Natural killer cell treated with Interleukin-12 subunit alpha and Interleukin-12 subunit beta and Interleukin-15 and Interleukin-18, amount 100 ng/mL, for 72 hours (primary cell): ENCODE measurements at places on chromosomes 3 and 15. TPM values are rescaled to one million over a fixed set of nuclear protein-coding genes. Genes with fewer than 3 reads are reported as not detected.

CD96 gene
- 168 TPM for total RNA-seq

DNA sequence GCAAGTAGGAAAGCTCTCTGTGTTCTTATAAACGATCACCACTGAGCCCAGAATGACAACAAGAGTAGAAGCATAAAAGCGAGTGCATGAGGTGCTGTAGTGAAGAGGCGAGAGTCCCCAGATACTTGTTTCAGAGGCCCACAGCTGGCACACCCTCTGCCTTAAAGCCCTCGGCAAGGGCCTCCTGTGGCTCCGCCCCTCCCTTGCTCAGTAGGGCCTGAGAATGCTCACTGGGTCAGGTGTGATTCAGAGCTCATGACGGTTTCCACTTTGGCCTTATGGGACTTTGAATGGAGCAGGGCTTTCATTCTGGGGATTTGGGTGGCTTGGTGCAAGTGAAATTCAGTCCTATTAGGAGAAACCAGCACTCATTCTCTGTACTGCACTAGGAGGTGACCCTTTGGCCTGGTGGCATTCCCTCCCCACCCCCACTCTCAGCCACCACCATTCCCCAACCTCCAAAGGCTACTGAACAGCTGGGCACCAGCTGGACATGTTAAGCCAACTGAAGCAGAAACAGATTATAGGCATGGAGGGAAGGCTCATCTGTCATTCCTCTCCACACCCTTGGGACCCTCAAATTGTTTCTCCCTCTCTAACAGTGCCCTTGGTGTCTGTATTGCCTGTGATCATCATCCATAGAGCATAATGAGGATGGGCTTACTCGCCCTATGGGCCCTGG lies 109.6 kb upstream of the CTDSPL start:
- DNase-seq = no peak
- H3K4me1 ChIP-seq = no peaks in the 10 kb centered on the region
- peaks cover 14% of the 10 kb centered on the region for H3K27me3 ChIP-seq
- no peak overlapping the region for H3K27ac ChIP-seq

- no peak overlapping the region for H3K4me3 ChIP-seq
- no peaks in the 10 kb centered on the region for H3K4me1 ChIP-seq
- no peak for DNase-seq
- no peak overlapping the region for H3K27ac ChIP-seq
Observed at GRCh38 chr3:94184781-94185180, 121.9 kb downstream of the NSUN3 start.

DNA sequence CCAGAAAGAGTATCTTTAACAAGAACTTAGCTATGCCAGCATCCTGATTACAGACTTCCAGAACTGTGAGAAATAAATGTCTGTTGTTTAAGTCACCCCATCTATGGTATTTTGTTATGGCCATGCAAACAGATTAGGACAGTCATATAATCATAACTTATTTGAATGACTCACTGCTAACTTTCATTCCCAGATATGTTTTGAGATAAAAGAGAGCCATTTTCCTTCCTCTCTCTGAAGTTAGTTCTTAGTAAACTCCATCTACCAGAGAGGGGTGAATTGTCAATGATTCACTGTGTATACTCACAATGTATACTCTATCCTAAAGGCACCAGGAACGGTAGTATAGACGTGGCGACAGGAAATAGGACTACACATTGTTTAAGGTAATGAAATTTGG lies 179.4 kb upstream of the DPH6 start:
- H3K27ac ChIP-seq = no peak overlapping the region
- DNase-seq = no peak
- no peak overlapping the region for H3K4me3 ChIP-seq

DNA sequence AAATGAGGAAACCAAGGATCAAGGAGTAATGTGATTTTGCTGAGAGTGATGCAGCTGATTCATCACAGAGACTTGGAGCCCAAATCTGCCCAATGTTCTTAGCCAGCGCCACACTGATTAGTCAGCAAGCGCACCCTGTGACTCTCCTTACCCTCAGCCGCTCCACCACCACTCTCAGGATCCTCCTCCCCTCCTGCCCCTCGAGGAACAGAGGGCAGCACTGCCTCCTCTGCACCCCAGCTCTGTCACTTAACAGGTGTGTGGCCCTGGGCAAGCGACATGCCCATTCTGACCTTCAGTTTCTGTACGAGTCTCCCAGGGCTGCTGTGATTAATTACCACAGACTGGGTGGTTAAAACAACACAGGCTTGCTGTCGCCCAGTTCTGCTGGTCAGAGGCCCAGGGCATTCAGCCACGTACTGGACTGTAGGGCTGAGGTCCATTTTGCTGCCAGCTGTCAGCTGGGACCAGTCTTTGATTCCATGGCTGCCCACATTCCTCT lies 36.1 kb upstream of the HRH1 start:
- H3K27me3 ChIP-seq = peaks cover 24% of the 10 kb centered on the region
- no peak for DNase-seq
- H3K4me3 ChIP-seq = no peak overlapping the region
- H3K27ac ChIP-seq = no peak overlapping the region
- H3K36me3 ChIP-seq = no peaks in the 10 kb centered on the region
